ENCODE measurements at places on chromosomes 2 and 18.

DNA sequence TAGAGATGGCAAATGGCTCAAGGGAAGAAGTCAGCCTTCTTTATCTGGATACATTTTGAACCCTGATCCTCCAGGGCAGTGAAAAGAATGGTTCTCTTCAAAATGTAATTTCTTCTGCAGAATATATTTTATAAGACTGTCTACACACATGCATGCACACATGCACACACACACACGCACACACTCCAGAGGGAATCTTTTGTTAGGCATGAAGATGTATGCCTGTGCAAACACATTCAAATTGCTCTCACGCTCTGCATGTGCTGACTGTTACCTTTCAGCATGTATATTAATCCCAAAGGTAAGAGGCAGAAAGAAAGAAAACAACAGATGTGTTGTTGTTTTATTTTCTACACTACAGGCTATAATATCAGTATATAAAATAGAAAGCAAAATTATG lies 43.2 kb downstream of the SLC5A7 start:
- no peak for DNase-seq

DNA sequence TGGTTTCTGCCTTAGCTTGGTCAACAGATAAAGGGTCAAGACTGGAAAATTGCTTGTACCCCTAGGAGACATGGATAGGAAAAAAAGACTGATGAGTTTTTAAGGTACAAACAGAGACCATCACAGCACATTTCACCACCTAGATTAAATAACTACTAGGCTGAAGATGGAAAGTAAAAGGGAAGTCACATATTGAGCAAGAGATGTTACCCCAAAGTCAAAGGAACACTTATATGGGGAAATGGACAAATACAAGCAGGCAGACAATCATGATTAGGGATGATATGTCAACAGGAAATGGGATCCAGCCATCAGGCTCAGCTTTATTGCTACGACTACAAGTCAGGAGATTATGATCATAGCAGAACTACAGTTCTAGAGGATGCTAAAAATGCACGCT lies 1643.1 kb upstream of the CELF4 start:
- DNase-seq, result no peak

GRCh38 chr2:30361751-30362394 lies 85.2 kb upstream of the LCLAT1 start:
- peak; percentile 4 for DNase-seq

GRCh38 chr18:48399303-48400075 lies 9.7 kb downstream of the ZBTB7C start:
- DNase-seq, result no peak

DNA sequence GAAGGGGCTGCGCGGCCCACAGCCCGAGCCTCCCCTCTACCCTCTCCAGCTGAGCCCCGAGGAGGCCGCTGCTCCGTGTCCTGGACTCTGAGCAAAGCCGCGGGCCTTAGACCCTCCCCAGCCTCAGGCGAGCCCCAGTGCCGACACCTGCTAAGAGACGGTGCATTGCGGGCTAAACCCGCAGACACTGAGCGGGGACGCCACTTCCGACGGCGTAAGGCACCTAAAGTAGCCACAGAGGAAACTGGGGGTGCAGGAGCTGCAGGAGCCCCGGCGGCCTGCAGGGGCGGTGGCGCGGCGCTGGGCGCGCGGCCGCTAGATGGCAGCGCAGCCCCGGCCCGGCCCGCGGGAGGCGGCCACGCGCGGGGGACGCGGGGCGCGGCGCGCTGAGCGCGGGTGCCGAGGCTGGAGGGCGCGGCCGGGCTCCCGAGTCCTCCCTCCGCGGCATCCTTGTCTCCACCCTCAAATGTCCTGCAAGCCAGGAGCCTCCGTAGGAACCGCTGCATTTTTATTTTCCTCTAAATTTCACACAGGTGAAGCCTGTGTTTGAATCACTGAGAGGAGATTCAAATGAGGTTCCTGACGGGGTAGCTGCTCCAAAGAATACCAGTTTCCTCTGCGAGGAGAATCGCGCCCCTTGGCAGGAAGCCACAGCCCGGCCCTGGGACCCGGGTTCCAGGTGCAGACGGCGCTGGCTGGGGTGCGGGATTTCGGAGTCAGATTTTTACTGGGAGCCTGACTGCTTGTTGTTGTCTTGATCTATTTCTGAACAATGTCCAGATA lies 650.5 kb downstream of the GALR1 start:
- DNase-seq, result peak; percentile 37

GRCh38 chr18:7524786-7525185 lies 42.3 kb upstream of the PTPRM start:
- DNase-seq, result no peak

GRCh38 chr2:189092936-189093335 lies 86.6 kb downstream of the COL5A2 start:
- DNase-seq, result no peak

Measured in CD4-positive, alpha-beta T cell treated with Interleukin-4 for 4 hours (primary cell).